ENCODE measurements at places on chromosomes 13 and 19.

GRCh38 chr13:60258349-60258748 is 94.6 kb upstream of the DIAPH3 start:
- no peak for DNase-seq
- H3K27ac ChIP-seq: no peak overlapping the region
- H3K4me3 ChIP-seq: no peak overlapping the region
- H3K4me1 ChIP-seq: no peaks in the 10 kb centered on the region

DNA sequence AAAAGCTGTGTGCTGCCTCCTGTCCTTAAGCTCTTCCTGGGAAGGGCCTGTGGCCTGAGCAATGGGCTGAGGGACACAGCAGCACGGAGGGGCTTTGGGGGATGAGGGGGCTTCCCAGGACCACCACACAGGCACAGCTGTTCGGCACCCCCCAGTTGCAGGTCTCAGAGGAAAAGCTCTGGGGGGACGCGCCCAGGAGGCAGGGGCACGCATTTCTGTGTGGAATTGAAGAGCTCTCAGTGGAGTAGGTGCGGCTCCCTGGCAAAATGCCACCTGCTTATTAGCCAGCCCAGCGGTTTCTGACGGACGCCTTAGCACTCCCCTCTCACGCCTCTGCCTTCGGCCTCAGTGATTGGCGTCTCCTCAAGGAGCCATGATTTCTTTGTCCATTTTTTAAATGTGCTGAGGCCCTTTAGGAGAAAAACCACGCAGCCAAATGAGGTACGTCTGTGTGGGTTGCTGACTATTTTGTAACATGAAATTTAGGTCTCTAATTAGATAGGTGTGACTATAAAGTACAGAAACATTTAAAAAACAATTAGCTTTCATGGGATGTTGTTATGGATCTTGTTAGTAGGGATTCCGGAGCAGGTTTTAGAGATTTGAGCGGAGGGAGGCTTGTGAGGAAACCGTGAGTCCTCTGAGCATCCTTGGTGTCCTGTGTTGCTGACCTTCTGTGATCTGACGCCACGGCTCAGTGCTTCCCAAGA is 4.0 kb downstream of the MCF2L start:
- no peak overlapping the region for H3K4me3 ChIP-seq
- peaks cover 15% of the 10 kb centered on the region for H3K4me1 ChIP-seq
- peaks cover 9% of the 10 kb centered on the region for H3K27me3 ChIP-seq
- H3K36me3 ChIP-seq: no peaks in the 10 kb centered on the region
- H3K27ac ChIP-seq: no peak overlapping the region
- DNase-seq: no peak

- DNase-seq: no peak
- H3K36me3 ChIP-seq: no peaks in the 10 kb centered on the region
- no peak overlapping the region for H3K4me3 ChIP-seq
- H3K4me1 ChIP-seq: peaks cover 22% of the 10 kb centered on the region
Observed at GRCh38 chr13:43354153-43354945, 331.0 kb downstream of the DNAJC15 start.

DNA sequence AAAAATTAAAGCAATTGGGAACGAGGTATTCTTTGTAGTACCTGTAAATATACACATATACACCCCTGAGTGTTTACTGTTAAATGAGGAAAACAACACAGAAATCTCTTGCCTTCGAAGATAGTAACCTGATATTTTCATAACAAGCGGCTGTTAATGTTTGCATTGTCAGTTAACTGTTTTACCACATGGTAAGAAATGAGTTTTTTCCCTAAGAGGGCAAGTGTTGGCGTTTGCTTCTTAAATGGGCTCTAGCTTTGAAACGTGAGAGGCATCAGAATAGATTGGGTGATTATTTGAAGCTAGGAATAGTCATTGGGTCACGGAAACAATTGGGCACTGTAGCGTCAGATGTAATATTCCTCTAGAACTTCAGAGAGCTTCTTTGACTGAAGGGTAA is 22.0 kb upstream of the UPF3A start:
- H3K36me3 ChIP-seq: peaks cover 17% of the 10 kb centered on the region
- DNase-seq: no peak
- no peak overlapping the region for H3K4me3 ChIP-seq
